ENCODE measurements at places on chromosomes 16 and 17. TPM values are rescaled to one million over a fixed set of nuclear protein-coding genes. Genes with fewer than 3 reads are reported as not detected.

CYBA gene
- total RNA-seq: 180 TPM

ITGA2B gene
- 0.30 TPM for total RNA-seq

POLR3K gene
- 4.3 TPM for total RNA-seq

SLC6A4 gene
- 4.0 TPM for total RNA-seq

ABCC12 gene
- total RNA-seq: 0.26 TPM

TMEM235 gene
- total RNA-seq: not detected

HS3ST4 gene
- not detected for total RNA-seq

TNS4 gene
- not detected for total RNA-seq

EFCAB3 gene
- not detected for total RNA-seq

HIRIP3 gene
- 5.9 TPM for total RNA-seq

SENP3 gene
- total RNA-seq: 65.9 TPM

HOXB5 gene
- 0.50 TPM for total RNA-seq

SOX15 gene
- total RNA-seq: 0.26 TPM

DBNDD1 gene
- total RNA-seq: 1.9 TPM

LGALS9B gene
- total RNA-seq: not detected

STH gene
- total RNA-seq: not detected

CD300LF gene
- total RNA-seq: not detected

CAPNS2 gene
- total RNA-seq: 0.89 TPM

NEUROD2 gene
- total RNA-seq: not detected

CSHL1 gene
- total RNA-seq: not detected

TBC1D3 gene
- total RNA-seq: not detected

TEKT5 gene
- total RNA-seq: 0.13 TPM

CCDC78 gene
- 4.9 TPM for total RNA-seq

KRTAP3-1 gene
- total RNA-seq: not detected

MT1F gene
- not detected for total RNA-seq

EPOP gene
- 0.72 TPM for total RNA-seq

C17orf78 gene
- not detected for total RNA-seq

HSPB9 gene
- 0.07 TPM for total RNA-seq

PRKCB gene
- total RNA-seq: 0.07 TPM

All from smooth muscle cell of the pulmonary artery (primary cell).